ENCODE measurements at places on chromosomes 12 and 14. TPM values are rescaled to one million over a fixed set of nuclear protein-coding genes. Genes with fewer than 3 reads are reported as not detected.

GARIN6 gene
- not detected for total RNA-seq

AKAP6 gene
- 1.2 TPM for total RNA-seq

DNA sequence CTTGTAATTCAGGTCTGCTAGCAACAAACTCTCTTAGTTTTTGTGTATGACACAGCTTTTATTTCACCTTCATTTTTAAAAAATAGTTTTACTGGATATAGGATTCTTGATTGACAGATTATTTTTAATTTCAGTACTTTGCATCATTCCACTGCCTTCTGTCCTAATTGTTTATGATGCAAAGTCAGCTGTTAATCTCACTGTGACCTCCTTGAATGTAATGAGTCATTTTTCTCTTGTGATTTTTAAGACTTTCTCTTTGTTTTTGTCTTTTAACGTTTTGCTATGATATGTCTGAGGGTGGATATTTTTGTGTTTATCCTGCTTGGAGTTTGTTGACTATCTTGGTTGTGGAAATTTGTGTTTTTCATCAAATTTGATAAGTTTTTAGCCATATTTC is 126.3 kb upstream of the FBXO33 start:
- DNase-seq: no peak

DNA sequence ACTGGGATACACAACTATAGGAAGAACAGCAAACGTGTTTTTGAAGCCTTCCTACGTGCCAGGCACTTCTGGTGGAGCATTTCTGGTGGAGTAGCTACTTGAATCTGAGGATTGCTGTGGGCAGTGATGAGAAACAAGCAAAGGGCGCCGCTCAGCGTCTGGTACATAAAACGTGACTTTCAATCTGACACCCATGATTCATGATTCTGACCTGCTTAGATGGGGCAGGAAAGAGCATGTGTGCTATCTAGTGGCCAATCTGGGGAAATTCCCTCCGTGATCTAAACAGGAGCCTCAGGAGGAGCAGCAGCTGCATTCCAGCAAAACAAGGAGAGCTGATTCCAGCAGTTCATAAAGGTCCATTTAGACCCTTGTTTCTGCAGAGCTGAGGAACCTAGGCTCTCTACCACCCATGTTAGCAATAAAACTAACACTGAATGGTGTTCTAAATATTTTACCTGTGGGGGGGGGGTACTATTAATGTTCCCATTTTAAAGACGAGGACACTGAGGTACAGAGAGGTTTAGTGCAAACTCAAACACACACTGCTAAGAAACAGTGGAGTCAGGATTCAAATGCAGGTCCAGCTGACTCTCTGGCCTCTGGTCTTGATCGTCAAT is 37.8 kb downstream of the PAH start:
- no peak for DNase-seq

TMEM229B gene
- total RNA-seq: 9.1 TPM

Measured in CD4-positive, alpha-beta T cell (primary cell).